ENCODE measurements at places on chromosomes 12 and 14. TPM values are rescaled to one million over a fixed set of nuclear protein-coding genes. Genes with fewer than 3 reads are reported as not detected.

AMDHD1 gene
- total RNA-seq: 1.2 TPM

KRT7 gene
- total RNA-seq: 0.27 TPM

ENDOU gene
- total RNA-seq: 0.49 TPM

EPYC gene
- total RNA-seq: not detected

TPH2 gene
- total RNA-seq: 0.55 TPM

SMIM41 gene
- total RNA-seq: not detected

RAB2B gene
- 28.5 TPM for total RNA-seq

DNA sequence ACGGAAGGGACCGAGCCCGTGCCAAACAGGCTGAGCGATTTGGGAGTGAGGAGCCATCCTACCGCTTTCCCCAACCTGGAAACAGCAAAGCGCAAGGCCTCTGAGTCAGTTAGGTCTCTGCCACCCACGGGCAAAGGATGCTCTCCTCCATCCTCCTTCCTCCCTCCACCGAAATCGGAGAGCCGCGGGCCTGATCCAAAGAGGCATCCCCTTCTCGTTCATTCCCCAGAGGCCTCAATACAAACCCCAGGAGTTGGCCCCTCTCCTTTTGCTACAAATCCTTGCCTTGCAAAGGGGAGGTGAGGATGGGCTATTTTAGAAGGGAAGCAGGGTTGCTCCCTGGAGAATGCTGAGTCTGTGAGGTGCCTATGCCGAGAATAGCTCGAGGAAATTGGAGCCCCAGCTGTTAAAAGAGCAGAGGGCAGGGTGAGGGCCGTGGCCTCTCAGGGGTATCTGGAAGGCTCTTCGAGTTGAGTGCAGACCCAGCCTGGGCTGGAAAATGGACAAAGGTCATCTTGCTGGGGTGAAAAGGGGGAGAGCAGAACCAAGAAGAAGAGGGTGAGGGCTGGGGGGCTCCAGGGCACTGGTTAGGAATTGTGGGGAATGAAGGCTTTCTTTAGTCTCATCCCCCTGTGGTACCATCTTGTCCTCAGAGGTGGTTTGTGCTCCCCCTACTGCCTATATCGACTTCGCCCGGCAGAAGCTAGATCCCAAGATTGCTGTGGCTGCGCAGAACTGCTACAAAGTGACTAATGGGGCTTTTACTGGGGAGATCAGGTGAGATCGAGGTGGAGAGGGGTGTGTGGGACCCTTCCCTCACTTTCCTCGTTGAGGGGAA lies 1.1 kb downstream of the TPI1 start:
- peak overlapping the region; percentile 72 for H3K4me3 ChIP-seq
- peaks cover 8% of the 10 kb centered on the region for H3K36me3 ChIP-seq
- peaks cover 52% of the 10 kb centered on the region for H3K4me1 ChIP-seq
- H3K27ac ChIP-seq: peak overlapping the region; percentile 99

DNA sequence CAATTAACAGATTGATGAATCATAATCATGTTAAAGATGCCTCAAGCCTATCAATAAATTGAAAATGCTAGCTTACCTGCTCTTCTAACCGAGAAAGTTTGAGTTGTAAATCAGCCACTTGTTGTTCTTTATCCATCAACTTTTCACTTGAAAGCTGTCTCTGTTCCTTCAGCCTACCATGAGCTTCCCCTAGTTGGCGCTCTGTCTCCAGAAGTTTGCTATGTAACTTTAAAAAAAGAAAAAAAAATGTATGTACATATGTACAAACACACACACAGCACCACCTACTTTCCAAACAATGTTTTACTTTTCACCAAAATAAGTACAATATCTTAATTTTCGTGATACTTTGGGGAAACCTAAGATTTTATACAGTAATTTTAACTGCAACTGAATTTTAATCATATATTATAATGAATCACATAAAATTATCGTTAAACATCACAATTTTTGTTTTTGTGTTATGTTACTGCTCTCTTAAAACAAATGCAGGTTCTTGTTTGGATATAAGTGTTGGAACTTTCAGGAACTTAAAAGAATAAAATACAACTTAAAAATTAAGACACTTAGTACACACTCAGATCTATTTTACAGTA lies 101.2 kb downstream of the EEA1 start:
- H3K27me3 ChIP-seq: no peaks in the 10 kb centered on the region
- no peak overlapping the region for H3K4me3 ChIP-seq
- DNase-seq: no peak
- no peak overlapping the region for H3K27ac ChIP-seq
- H3K4me1 ChIP-seq: no peaks in the 10 kb centered on the region

DNA sequence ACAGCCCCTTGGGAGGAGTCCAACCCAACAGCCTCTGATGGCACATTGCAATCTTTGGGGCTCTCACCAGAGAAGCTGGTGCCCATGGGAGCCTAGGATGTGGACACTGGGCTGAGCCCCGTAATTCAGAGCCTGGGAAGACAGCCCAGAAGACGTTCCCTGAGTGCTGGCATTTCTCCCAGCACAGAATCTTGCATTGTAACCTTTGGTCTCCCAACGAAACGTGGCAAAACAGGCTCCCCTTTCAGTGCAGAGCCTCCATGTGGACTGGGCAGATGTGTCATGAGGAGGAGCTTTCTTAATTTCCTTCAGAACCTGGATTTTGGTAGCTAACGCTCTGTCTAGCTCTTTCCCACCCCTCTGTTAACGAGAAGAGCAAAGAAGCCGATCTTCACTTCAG lies 26.3 kb downstream of the BATF start:
- no peak overlapping the region for H3K27ac ChIP-seq
- H3K27me3 ChIP-seq: no peaks in the 10 kb centered on the region
- no peaks in the 10 kb centered on the region for H3K36me3 ChIP-seq
- peaks cover 15% of the 10 kb centered on the region for H3K4me1 ChIP-seq
- DNase-seq: no peak
- H3K4me3 ChIP-seq: no peak overlapping the region

DNA sequence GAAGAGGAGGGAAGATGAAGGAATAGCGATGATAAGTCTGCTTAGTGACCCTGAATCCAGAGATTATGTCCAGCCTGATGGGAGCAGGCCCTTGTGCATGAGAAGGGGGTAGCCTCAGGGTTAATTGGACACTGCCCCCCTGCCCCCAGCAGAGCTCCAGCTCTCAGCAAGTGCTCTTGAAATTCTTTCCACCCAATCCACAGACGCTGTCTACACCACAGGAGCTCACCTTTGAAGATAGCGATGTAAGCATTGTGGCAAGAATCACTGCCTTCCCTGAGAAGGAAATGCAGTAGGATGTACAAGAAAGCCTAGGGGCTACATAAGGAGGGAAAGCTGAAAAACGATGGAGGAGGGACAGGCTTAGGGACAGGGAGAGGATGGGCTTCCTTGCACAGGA lies 39.4 kb downstream of the CRACR2A start:
- H3K4me3 ChIP-seq: no peak overlapping the region
- no peaks in the 10 kb centered on the region for H3K27me3 ChIP-seq
- H3K36me3 ChIP-seq: no peaks in the 10 kb centered on the region
- H3K4me1 ChIP-seq: no peaks in the 10 kb centered on the region
- H3K27ac ChIP-seq: no peak overlapping the region
- no peak for DNase-seq

- H3K36me3 ChIP-seq: no peaks in the 10 kb centered on the region
- no peaks in the 10 kb centered on the region for H3K27me3 ChIP-seq
- no peak overlapping the region for H3K27ac ChIP-seq
- no peak for DNase-seq
- H3K4me1 ChIP-seq: no peaks in the 10 kb centered on the region
These were observed 6.0 kb downstream of the CCDC60 start for GRCh38 chr12:119340578-119340977.

GRCh38 chr14:52129721-52130120 lies 60.9 kb upstream of the NID2 start:
- peak overlapping the region; percentile 48 for H3K27ac ChIP-seq
- peaks cover 17% of the 10 kb centered on the region for H3K4me1 ChIP-seq
- DNase-seq: peak; percentile 75

DNA sequence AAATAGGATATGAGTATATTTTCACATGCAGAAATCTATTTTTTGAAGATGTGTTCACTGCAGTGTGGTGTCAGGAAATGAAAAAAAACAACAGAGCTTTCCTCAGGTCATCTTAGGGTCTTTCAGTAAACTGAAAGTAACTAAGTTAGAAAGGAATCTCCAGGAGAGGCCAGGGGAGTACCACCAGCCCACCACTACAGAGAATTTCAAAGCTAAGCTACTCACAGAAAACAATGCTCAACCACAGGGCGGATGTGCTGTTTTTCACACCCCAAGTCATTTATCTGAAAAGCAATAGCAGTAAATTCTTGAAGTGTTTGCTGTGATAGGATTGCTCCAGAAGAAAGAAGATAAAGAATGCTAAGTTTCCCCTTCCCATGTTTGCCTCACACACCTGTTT lies 79.0 kb downstream of the IFNG start:
- H3K36me3 ChIP-seq: no peaks in the 10 kb centered on the region
- H3K4me1 ChIP-seq: no peaks in the 10 kb centered on the region
- DNase-seq: no peak
- H3K27me3 ChIP-seq: no peaks in the 10 kb centered on the region
- no peak overlapping the region for H3K4me3 ChIP-seq
- H3K27ac ChIP-seq: no peak overlapping the region

GRCh38 chr12:113720629-113721028 lies 245.5 kb downstream of the RBM19 start:
- H3K4me1 ChIP-seq: no peaks in the 10 kb centered on the region
- peaks cover 11% of the 10 kb centered on the region for H3K27me3 ChIP-seq
- no peak overlapping the region for H3K4me3 ChIP-seq
- no peak overlapping the region for H3K27ac ChIP-seq
- no peak for DNase-seq

GRCh38 chr14:71579331-71579730 lies 352.9 kb upstream of the RGS6 start:
- H3K4me3 ChIP-seq: no peak overlapping the region
- H3K36me3 ChIP-seq: no peaks in the 10 kb centered on the region
- H3K27me3 ChIP-seq: no peaks in the 10 kb centered on the region
- peaks cover 28% of the 10 kb centered on the region for H3K4me1 ChIP-seq

- DNase-seq: no peak
- H3K4me3 ChIP-seq: no peak overlapping the region
- no peaks in the 10 kb centered on the region for H3K4me1 ChIP-seq
- H3K36me3 ChIP-seq: no peaks in the 10 kb centered on the region
These were observed 57.8 kb upstream of the NAP1L1 start for GRCh38 chr12:76142305-76142704.

DNA sequence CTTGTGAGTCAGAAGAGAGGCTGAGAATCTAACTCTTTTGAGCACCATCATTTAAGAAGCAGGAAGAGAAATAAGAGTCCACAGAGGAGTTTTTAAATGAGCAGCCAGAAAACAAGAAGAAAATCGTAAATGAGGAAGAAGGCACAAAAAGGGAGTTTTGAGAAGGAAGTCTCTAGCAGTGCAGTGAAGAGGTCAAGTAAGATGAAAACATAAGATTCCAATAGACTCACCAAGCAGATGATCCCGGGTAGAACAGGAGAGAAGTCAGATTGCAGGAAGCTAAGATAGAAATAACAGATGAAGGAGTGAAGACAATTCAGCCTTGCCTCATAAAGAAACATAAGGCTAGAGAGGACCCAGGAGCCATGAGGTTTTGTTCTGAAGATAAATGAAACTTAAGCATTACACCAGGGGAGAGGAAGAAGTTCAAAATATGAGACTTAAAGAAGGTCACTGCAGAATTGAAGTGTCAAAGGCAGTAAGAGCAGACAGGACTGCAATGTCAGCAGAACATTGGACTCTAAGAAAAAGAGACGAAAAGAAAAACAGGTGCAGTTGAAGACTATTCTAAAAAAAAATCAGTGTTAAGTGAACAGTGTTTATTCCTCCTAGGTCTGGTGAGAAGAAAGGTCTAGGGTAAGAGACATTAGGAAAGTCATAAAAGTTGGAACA lies 229.0 kb downstream of the SEC23A start:
- H3K4me3 ChIP-seq: no peak overlapping the region
- no peaks in the 10 kb centered on the region for H3K27me3 ChIP-seq
- H3K36me3 ChIP-seq: no peaks in the 10 kb centered on the region
- no peak overlapping the region for H3K27ac ChIP-seq
- H3K4me1 ChIP-seq: no peaks in the 10 kb centered on the region

- H3K27ac ChIP-seq: no peak overlapping the region
- H3K36me3 ChIP-seq: peaks cover 66% of the 10 kb centered on the region
- H3K4me1 ChIP-seq: no peaks in the 10 kb centered on the region
- DNase-seq: no peak
These were observed 268.4 kb upstream of the FKBP4 start for GRCh38 chr12:2526371-2526770.

DNA sequence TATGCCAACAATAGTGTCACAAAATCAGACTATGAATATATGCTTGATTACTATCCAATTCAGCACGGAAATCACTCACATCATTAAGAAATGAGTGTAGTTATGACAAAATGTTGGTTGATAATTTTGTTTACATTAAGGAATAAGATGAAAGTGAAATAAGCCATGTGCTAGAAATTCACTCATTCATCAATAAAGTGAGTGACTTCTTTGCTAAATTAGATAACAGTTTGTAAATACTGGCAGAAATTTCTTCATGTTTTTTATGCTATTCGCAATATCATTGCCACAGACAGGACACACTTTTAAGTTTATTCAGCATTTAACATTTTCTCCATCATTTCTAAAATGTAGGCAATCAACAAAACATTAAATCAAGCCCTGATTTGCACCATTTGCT lies 147.5 kb upstream of the FSCB start:
- no peaks in the 10 kb centered on the region for H3K36me3 ChIP-seq
- no peaks in the 10 kb centered on the region for H3K27me3 ChIP-seq
- DNase-seq: no peak
- no peak overlapping the region for H3K4me3 ChIP-seq

- H3K36me3 ChIP-seq: no peaks in the 10 kb centered on the region
- no peak for DNase-seq
- no peaks in the 10 kb centered on the region for H3K27me3 ChIP-seq
- H3K4me3 ChIP-seq: no peak overlapping the region
These were observed 152.7 kb downstream of the KCNK10 start for GRCh38 chr14:88170333-88170732.

DNA sequence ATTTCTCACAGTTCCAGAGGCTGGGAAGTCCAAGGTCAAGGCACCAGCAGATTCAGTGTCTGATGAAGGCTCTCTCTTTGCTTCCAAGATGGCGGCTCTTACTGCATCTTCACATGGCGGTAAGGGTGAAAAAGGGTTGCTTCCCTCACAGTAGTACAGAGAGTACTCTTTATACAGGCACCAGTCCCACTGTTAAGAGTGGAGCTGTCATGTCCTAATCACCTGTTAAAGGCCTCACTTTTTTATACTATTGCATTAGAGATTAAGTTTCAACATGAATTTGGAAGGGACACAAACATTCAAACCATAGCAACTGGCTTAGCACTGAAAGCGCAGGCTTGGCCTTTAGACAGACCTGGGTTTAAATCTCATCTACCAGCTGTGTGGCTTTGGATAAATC lies 50.0 kb upstream of the TCL1A start:
- no peak overlapping the region for H3K4me3 ChIP-seq
- H3K27ac ChIP-seq: no peak overlapping the region
- H3K4me1 ChIP-seq: no peaks in the 10 kb centered on the region
- DNase-seq: no peak
- H3K36me3 ChIP-seq: no peaks in the 10 kb centered on the region

GRCh38 chr12:115871714-115872113 lies 405.8 kb downstream of the MED13L start:
- H3K36me3 ChIP-seq: no peaks in the 10 kb centered on the region
- H3K27me3 ChIP-seq: no peaks in the 10 kb centered on the region
- H3K4me3 ChIP-seq: no peak overlapping the region
- no peak overlapping the region for H3K27ac ChIP-seq
- H3K4me1 ChIP-seq: no peaks in the 10 kb centered on the region

Measured in sigmoid colon (tissue), 7 donors.